ENCODE measurements at places on chromosomes 1 and 21.

DNA sequence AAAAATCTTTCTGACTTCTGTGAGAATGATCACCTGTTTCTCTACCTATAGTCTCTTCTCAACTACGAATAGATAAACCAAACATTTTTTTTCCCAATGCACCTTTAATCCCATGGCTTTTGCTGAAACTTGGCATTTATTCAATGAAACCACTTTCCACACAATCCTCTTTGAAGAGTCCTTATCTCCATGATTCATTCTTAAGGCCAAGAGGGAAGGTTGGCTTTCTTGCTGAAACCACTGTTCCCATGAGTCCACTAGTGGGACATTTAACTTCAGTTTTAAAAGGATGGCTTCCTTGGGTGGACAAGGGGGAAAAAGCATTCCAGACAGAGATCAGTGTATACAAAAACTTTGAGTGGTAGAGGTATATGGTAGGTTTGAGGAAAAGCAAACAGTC is 73.6 kb downstream of the CRB1 start:
- DNase-seq: no peak

GRCh38 chr1:162847839-162848453 is 13.0 kb downstream of the CCDC190 start:
- peak; percentile 68 for DNase-seq

GRCh38 chr1:109249654-109250401 is 489 bp downstream of the CELSR2 start:
- peak; percentile 14 for DNase-seq

DNA sequence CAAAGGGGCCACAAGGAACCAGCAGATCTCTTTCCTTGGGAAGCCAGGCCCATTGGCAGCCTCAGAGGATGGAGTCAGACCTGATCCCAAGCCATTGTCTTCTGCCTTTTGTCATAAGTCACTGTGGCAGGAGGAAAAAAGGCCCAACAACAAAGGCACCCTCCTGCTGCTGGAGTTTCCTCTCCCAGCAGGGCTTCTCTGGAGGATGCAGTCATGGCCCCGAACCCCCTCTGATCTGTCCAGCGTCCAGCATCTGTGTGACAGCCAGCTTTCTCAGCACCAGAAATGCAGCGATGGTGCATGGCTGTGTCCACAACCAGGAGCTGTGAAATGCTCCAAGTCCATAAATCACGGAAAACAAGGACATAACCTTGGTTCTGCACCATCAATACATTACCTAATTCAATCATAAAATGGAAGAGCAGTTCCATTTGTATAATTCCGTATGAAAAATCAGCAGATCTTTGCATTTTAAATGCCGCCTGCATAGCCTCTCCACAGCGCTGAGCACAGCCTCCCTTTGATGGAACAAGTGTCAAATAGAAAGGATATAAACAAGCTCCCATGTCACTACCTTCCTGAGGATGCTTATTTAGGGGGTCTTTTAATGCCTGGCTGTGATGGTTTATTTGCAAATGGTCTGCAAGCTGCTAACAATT is 30.6 kb downstream of the AJAP1 start:
- DNase-seq: no peak

GRCh38 chr1:211379446-211379845 is 52.8 kb downstream of the TRAF5 start:
- DNase-seq: no peak

DNA sequence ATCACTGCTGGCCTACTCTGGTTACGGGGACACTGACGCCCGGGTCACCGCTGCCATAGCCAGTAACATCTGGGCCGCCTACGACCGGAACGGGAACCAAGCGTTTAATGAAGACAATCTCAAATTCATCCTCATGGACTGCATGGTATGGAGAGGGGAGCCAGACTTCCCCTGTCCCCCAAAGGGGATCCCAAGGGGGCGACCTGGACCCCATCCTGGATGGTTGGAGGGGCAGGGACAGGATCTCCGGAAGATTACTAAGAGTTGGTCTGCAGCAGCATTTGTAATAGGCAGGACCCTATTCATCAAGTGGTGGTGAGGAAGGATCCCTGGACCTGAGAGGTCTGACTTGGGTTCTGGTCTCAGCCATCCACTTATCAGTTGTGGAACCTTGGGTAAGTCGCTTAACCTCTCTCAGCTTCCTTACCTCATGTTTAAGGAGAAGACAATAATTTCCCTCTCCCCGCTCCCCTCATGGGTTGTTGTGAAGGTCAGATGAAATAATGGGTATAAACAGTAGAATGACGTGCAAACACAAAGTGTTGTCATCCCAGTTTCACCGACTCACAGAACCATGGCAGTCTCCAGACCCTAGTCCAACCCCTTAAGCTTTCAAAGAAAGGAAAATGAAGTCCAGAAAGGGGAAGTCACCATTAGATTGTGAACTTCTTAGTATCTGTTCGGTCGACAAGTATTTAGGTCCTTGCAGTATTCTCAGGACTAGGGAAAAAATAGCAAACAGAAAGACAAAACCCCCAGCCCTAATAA is 883 bp downstream of the LAMTOR2 start:
- no peak for DNase-seq

DNA sequence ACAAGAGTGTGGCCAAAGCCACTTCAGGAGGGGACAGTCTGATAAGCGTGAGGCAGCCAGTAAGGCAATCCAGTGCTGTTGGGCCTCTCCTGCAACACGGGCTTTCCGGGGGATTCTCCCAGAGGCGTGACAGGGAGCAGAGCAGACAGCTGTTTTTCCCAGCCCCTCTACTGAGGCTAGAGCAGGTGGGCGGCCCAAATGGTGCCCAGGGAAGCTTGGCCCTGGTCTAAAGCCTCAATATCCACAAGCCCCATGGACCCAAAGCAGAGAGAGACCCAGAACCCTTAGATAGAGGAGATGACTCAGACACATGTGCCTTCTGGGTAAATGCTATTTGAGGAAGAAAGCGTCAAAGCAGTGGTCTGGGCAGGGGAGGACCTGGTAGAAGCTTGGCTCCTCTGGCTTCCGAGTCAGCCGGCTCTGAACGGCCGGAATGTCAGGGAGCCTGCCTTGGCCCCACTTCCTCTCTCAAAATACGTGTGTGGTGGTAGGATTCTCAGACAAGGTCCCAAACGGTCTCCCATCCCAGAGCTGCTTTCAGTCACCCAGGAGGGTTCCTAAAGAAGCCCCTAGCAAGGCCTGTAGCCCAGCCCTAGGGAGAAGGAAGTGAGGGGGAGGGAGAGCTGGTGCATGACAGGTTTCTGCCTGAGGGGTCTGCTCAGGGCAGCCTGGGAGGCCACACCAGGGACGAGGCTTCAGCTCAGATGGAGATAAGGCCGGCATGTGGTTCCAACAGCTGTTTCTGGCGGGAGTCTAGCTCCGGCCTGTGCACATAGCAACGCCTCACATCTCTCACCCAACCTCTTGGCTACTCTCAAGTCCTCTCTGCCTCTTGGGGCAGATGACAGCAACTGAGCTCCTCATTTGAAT is 28.8 kb downstream of the PIK3C2B start:
- DNase-seq: peak; percentile 17

GRCh38 chr1:3091334-3091733 is 22.3 kb downstream of the PRDM16 start:
- DNase-seq: no peak

GRCh38 chr1:228405200-228405978 is 1.2 kb downstream of the TRIM11 start:
- DNase-seq: peak; percentile 13

GRCh38 chr1:231213831-231214573 is 27.0 kb upstream of the GNPAT start:
- DNase-seq: no peak

DNA sequence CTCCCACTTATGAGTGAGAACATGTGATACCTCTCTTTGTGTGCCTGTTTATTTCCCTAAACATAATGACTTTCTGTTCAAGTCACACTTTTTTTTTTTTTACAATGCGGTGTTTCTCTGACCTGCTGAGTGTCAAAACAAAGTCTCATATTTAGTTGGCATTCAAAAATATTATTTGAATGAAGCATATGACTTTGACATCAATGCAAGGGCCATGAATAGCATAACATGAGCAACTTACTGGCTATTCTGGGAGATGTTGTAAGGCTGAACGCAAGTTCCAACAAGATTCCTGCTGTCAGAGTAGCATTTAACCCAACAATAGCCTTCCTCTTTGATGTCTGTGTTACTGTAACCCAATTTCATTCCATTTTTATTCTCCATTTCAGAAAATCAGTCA is 2.0 kb upstream of the KRTAP19-1 start:
- DNase-seq: no peak

DNA sequence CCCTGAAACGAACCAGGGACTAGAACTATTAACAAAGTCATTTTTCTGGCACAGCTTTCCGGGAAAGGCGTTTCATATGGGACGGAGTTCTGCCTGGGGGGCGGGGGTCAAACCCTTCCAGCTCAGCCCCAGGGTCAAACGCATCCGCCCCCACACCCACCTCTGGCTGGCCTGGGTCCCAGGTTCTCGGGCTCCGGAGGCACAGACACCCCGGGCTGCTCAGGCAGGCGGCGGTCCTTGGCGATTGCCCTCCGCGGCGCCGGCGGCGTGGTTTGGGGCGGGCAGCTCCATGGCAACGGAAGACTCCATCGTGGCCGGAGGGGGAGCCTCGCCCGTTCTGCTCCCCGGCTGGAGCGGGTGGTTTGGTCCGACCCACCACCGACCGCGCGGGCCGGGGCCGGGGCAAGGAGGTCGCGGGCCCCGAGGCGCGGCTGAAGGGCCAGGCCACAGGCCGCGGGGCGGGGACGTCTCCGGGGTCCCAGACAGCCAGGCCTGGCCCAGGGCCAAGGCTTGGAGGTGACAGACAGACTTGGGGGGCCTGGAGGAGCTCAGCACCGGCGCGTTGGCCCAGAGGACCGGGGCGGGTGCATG is at the start of gene CFAP74:
TSS of gene CFAP74 (minus strand) at position 246 of the 591 bp plus-strand sequence. CDS start 12,830 bp downstream, outside the sequence.
- peak; percentile 19 for DNase-seq

All from EH (cell line).